ENCODE measurements at places on chromosomes 16 and 17.

GRCh38 chr16:66154801-66155200 is 211.7 kb upstream of the CDH5 start:
- DNase-seq = no peak

GRCh38 chr17:73189417-73190099 is 3.3 kb upstream of the COG1 start:
- DNase-seq = no peak

- DNase-seq = no peak
Measured at GRCh38 chr17:6546069-6546718, 10.2 kb downstream of the PITPNM3 start.

GRCh38 chr17:282912-283882 is 69.4 kb downstream of the RPH3AL start:
- DNase-seq = no peak

DNA sequence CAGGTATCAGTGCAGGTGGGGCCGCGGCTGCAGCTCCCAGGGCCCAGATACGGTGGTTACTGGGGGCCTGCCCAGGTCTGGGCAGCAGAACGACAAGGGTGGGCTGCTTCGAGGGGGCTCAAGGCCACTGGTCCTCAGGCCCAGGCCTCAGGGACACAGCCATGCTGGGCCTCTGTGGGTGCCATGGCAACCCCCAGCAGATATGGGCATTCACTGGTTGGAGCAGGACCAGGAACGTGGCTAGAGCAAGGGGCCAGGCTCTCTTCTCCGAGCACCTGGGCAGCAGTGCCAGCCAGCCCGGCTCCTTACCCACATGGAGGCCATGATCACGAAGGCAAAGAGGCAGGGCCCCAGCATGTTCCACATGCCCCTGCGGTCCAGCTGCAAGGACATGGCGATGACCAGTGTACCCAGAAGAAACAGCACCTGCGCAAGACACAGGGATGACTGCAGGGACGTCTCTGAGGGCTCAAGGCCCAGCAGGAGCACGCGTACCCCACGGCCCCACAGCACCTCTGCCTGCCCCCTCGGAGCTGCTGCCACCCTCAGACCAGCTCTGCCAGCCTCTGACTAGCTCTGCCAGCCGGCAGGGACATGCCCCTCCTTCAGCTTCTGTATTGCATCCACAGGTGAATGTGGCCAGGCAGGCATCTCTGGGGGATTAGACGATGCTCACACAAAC is 2.1 kb upstream of the MRPL28 start:
- DNase-seq = no peak

GRCh38 chr17:42407289-42407836 is 15.7 kb downstream of the CAVIN1 start:
- peak; percentile 47 for DNase-seq

DNA sequence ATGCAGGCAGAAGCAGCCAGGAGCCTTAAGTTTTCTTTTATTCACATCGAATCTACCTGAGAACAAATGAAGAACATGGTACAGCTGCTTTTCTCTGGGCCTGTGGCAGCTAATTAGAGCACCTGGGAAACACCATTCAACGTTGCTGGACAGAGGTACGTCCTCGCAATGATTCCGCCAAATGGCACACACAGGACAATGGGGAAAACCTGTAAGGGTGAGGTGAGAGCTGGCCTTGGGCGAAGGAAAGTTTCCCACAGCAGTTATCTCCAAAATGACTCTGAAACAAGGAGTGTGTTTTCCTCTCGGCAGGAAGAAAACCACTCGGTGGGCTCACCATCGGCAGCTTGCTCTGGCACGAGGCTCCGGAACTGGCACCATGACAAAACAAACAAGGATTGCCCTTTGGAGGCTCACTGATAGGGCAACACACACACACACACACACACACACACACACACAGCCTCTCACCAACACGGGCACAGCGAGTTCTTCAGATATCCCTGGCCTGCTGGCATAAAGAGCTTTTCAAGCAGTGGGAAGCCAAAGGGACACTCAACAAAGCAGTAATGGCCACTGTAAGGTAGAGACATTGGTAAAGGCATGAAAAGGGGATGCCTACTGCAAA is 73.7 kb downstream of the ZFHX3 start:
- DNase-seq = no peak

- no peak for DNase-seq
Measured at GRCh38 chr17:82112914-82113311, 14.9 kb upstream of the FASN start.

DNA sequence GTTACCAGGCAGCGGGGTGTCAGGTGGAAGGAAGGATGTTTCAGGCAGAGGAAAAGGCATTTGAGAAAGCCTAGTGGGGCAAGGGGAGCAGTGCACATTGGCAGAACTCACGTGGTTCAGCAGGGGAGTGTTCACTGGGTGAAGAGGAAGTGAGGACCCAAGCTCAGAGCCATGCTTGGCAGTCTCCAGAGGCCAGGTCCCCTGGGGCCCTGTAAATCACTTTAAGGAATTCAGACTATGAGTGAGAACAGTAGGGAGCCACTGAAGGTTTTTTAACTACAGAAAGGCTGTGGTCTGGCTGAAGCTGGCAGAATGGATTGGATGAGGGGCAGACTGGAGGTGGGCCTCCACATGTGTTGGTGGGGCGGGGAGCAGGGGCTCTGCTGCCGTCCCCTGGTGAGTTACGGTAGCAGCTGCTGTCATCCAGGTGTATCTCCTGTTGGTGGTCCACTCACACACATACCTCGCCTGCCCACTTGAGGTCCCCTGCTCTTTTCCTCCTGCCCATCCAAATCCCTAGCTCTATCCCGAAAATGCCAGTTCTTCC is 5.1 kb downstream of the CLEC16A start:
- DNase-seq = no peak

GRCh38 chr17:10513299-10514067 is 4.9 kb downstream of the MYH1 start:
- no peak for DNase-seq

GRCh38 chr17:63701868-63702720 is 2.2 kb upstream of the LIMD2 start:
- peak; percentile 65 for DNase-seq

DNA sequence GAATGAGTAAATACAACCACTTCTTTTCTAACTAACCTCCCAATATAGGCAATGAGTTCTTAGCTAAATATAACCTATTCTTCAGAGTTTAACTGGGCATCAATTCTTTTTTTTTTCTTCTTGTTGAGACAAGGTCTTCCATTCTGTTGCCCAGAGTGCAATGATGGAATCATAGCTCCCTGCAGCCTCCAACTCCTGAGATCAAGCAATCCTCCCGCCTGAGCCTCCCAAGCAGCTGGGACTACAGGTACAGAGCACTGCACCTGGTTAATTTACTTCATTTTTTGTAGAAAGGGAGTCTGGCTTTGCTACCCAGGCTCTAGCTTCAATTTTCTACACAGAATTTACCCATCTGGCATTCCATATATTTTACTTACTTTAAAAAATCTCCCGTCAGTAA is 1.1 kb downstream of the METTL16 start:
- DNase-seq = no peak

GRCh38 chr16:85566561-85567100 is 46.5 kb upstream of the GSE1 start:
- no peak for DNase-seq

DNA sequence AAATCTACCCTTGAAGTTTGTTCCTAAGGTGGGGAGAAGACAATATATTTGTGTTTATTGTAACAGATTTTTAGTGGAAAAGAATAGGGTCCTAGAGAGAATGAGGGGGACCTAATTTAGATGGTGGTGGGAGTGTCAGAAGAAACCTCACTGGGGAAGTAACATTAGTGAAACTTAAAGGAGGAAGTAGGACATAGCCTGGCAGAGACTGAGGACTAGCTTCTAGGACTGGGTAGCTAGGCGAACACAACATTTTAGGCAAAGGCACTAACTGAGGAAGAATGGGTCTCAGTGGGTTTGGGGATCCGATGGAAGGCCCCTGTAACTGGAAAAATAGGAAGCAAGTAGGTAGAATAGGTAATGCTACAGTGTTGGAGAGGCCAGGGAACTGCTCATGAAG is 4.2 kb upstream of the ARL2BP start:
- no peak for DNase-seq

- DNase-seq = no peak
Measured at GRCh38 chr17:50480854-50481490, 2.3 kb downstream of the RSAD1 start.

GRCh38 chr16:12414281-12414680 is 389.4 kb downstream of the CPPED1 start:
- DNase-seq = no peak
